Body of pancreas (tissue), 4 donors: ENCODE measurements at places on chromosomes 7 and 10.
A peak's percentile ranks its signal among the peaks of the same experiment; 100 is the strongest.

- peak; percentile 57 for DNase-seq
Observed at GRCh38 chr10:110556969-110557601, 10.4 kb upstream of the SMC3 start.

- no peak for DNase-seq
Observed at GRCh38 chr7:51593628-51594027, 277.0 kb upstream of the COBL start.

- DNase-seq: no peak
Observed at GRCh38 chr10:51789903-51790302, 90.5 kb upstream of the CSTF2T start.

DNA sequence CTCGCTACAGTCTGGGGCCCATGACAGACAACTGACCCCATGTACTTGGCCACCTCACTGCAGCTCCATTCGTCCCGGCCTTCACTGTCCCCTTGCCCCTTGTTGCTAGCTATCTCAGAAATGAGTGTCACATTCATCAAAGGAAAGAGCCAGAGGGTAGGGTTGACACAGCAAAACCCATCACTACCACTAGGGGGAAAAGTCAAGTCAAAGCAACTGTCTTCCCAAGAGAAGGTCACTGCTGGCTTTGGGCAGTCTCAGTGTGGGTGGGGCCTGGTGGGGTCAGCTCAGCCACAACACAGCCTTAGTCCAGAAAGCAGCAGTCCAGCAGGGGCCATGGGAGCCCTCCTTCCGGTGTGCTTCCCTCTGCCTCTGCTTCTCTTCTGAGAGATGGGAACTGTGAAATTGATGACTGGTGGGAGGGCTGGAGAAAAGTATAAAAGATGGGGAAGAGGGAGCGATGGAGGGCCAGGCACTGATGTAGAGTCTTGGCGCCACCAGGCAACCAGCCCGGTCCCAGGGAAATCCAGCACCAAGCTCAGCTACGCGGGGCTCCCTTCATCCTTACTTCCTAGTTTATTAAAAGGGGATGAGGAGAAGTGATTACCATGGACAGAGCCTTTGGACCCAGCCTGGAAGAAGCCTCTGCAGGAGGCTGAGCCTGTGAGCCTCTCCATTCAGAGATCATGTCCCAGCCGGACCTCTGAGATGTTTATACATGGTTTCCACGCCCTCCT is 58.0 kb downstream of the PLXNA4 start:
- DNase-seq: no peak

DNA sequence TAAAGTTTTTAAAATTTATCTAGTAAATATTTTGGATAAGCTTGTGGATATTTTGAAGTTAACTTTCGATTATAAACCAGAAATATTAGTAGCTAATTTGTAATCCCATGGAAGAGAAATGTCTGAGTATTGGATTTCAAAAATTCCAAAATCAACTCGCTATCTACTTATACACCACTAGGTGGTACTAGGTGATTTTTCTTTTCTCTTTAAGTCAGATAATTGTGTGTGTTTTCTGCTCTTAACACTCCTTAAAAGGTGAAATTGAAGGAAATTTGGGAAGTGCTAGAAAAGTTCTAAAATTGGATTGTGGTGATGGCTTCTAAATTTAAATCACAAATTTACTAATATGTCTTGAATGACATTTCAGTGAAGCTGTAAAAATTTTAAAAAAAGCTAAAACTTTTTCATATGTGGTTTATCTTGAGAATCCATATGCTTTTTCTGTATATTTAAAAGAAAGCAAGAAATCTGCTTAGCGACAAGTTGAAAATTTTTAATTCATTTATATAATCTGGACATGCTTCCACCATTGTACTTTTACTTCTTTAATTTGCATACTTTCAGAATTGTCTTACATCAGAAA is 90.2 kb downstream of the IPMK start:
- no peak for DNase-seq

- DNase-seq: no peak
Observed at GRCh38 chr7:122951006-122951405, 44.5 kb downstream of the TAS2R16 start.
